ENCODE measurements at places on chromosomes 1 and 21.

DNA sequence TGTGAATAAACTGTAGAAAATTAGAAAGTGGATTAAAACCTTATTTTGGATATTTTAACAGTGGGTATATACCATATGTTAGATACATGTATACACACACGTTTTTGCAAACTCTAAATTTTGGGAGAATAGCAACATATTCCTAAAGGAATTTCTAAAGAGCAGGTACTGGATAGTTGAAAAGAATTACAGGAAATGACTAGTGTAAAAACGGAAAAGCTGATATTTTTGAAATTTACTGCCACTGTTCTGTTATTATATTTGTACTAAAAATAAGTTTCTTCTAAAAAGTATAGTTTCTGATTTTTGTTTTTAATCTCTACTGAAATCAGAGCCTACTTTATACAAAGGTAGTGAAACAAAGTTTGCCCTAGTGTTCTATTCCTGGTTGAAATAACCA lies 114.1 kb downstream of the HS2ST1 start:
- DNase-seq = no peak

GRCh38 chr1:19668888-19669287 lies 4.2 kb downstream of the HTR6 start:
- DNase-seq = no peak

DNA sequence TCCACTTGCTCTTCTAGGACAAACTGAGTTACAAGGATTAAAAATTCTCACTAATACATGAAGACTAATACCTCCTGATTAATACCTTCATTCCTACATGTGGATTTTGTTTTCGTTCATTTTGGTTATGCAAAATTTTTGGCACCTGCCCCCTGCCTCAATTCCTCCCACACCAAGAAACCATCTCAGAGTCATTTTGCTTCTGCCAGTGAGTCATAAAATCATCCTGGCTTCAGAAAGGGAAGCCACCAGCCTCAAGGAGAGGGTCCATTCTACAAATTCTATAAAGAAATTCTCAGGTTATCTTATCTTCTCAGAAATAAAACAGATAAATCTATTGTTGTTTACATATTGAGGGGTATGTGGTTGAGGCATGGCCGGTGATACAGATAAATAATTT lies 103.2 kb upstream of the COA6 start:
- no peak for DNase-seq

DNA sequence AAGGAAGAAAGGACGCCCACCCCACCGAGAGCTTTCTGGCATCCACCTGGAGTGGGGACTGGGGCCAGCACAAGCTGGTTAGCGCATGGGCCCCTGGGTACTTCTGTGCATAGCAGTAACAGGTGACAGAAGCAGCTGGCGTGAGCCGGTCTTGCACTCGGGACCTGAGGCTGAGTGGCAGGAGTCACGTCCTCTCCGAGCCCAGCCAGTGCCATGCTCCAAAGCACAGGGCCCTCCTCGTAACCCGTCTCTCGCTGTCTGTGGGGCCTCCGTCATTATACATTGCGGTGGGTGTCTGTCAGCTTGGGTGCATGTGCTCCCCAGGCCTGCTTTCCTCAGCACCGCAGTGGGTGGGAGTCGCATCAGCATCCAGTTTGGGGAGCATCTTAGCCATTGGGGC lies 87.6 kb upstream of the VAMP3 start:
- no peak for DNase-seq

- DNase-seq = no peak
Observed at GRCh38 chr21:42421018-42421793, 17.5 kb downstream of the UBASH3A start.

DNA sequence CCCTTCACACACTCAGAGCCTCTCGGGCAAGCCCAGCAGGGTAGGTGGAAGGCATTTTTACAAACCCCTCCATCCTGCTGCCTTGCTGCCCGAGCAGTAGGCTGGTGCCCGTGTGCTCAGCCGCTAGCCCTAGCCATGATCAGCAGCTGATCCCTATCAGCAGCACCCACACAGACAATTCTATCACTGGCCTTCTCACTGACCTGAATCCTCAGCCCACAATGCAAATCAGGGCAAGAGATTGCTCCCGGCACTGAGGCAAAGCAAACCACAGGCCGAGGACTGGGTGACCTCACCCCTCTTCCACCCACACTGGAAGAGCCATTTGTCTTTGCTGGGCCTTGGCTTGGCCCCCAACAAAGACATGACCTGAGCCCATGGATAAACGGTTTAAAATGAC lies 895 bp upstream of the PDZK1 start:
- no peak for DNase-seq

GRCh38 chr1:87840767-87841166 lies 512.1 kb downstream of the LMO4 start:
- no peak for DNase-seq

GRCh38 chr1:22228505-22228911 lies 85.6 kb upstream of the WNT4 start:
- no peak for DNase-seq

DNA sequence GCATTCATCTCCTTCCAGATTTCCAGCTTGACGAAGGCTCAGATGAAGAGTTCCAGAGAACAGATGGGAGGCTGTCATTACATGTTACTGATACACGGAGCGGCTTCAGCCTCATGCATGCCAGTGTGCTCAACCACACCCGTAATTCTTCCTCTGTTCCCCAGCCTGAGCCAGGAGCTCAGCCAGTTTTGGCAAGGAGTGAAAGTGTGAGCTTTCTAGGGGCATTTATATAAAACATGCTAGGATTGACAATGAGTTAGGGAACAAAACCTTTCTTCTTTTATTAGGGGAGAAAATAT lies 290.4 kb upstream of the PLXNA2 start:
- DNase-seq = peak; percentile 67
